ENCODE measurements at places on chromosomes 11 and 22. TPM values are rescaled to one million over a fixed set of nuclear protein-coding genes. Genes with fewer than 3 reads are reported as not detected.

Gene KRTAP5-1
- not detected for total RNA-seq

Gene TMPRSS5
- total RNA-seq, result 0.22 TPM

Gene TBX1
- total RNA-seq, result not detected

Gene YPEL1
- 1.9 TPM for total RNA-seq

Gene SCO2
- total RNA-seq, result 2.5 TPM

Gene OR10G6
- not detected for total RNA-seq

Gene MUC2
- not detected for total RNA-seq

Gene NEFH
- 0.39 TPM for total RNA-seq

Measured in articular chondrocyte of knee joint (primary cell).